SW480 (cell line): ENCODE measurements at places on chromosomes 7 and 10.

GRCh38 chr7:70795948-70796347, 336.0 kb upstream of the GALNT17 start:
- DNase-seq = no peak

DNA sequence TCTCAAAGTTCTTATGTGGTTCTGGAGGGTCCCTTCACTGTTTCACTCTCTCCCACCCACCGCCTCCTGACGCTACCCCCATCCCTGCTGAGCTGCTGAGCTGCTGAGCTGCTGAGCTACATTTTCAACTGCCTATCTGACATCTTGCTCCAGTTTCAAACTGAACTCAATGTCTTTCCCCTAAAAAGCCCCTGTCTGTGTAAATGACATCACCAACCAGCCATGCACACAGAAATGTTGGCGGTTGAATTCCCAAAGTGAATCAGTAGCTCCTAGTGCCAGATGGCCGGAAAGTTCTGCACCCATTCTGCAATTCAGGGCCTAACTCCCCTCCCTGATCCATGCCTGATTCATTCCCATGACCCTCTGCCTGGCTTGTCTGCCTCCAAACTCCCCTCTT, 71.2 kb downstream of the WNT2 start:
- DNase-seq = no peak

- DNase-seq = peak; percentile 94
These were observed 113.2 kb upstream of the DGKB start for GRCh38 chr7:15015545-15016314.

- no peak for DNase-seq
These were observed 27.8 kb downstream of the SLC26A5 start for GRCh38 chr7:103418241-103418640.

GRCh38 chr10:103431902-103432301, 20.3 kb downstream of the CALHM2 start:
- no peak for DNase-seq

DNA sequence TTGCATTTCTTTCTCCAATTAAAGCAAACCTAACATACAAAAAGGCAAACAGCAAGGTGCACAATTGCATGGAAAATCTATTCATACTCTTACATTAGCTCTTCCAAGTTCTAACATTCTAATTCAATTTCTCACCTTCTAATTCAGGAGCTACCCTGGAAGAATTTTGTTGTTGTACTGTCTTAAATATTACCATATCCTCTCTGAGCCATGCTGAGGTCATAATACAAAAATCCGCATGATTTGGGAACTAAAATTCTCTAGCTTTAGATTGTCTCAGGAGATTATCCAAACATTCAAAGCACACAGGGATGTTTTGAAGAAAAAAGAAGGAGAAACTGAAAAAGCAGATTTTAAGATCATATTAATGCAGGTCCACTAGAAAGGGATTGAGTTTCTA, 229.9 kb downstream of the KIAA1217 start:
- no peak for DNase-seq
